Activated CD8-positive, alpha-beta memory T cell treated with anti-CD3 and anti-CD28 coated beads for 1 hour (primary cell): ENCODE measurements at places on chromosomes 16 and 17.
A peak's percentile ranks its signal among the peaks of the same experiment; 100 is the strongest.

GRCh38 chr16:28035866-28036393, 27.6 kb downstream of the GSG1L start:
- DNase-seq, result no peak

- no peak for DNase-seq
Measured at GRCh38 chr16:85853547-85854545, 45.1 kb upstream of the IRF8 start.

DNA sequence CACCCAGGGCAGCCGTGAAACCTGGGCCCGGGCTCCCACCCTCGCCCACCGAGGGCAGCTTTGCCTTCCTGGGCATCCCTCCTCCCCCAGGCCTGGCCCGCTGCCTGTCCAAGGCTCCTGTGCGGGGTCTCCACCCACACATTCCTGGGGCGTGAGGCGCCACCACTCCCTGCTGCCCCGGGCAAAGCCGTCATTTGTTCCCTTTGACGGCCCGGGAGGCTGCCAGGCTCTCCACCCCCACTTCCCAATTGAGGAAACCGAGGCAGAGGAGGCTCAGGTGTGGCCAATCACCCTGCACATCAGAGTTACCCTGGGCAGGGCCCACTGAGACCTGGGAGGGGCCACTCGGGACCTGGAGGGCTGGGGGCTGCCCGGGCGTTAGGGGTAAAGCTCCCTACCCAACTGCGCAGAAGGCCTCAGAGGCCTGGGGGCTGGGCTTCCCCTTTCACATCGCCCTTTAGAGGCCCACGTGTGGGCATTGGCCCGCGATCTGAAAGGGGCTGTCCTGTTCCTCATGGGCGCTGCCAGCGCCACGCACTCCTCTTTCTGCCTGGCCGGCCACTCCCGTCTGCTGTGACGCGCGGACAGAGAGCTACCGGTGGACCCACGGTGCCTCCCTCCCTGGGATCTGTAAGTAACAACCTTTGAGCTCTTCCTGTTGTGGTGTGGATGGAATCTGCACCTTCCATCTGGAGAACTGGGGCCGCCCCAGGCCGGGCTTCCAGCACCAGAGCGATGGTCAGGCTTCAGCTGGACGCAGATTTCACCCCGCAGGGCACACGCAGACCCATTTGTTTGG, at the start of gene MSLN:
MSLN (plus strand) TSS at position 190 of the 799 bp plus-strand sequence. CDS start 1,947 bp downstream, outside the sequence.
- no peak for DNase-seq

DNA sequence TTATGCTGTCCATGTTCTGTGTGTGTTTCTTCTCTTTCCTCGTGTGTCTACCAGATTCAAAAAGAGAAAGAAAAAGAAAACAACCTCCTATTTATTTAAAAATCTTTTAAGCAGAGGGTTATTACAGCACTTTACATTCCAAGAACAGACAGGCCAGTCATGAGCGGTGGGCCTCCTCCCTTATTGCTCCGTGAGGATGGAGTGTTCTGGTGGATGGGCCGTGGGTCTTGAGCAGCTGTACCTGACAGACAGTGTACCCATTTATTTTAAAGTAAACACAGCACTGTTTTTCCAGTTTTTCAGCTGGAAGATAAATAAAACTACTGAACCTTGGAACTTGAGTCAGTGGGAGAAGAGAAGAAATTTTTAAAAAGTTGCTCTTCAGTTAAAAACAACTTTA, 52.4 kb downstream of the WWP2 start:
- no peak for DNase-seq

DNA sequence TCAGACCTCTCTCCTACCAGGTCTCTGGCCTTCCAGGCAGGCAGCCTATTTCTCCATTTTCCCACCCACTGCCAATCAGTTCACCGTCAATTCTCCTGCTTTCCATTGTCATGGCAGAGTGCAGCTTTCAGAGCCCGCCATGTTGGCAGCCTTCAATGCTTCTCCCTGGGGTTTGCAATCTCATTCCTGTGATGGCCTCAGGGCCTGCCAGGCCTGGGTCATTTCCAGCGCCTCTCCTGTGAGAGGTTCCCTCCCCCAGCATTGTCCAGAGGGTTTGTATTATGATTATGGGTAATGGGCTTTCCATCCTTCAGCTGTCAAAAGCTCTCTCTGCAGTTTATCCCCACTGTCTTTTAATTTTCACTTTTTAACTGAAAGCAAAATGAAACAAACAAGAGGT, 716.6 kb upstream of the CDH8 start:
- DNase-seq, result no peak

- DNase-seq, result no peak
Measured at GRCh38 chr16:56847173-56847910, 17.7 kb upstream of the SLC12A3 start.

DNA sequence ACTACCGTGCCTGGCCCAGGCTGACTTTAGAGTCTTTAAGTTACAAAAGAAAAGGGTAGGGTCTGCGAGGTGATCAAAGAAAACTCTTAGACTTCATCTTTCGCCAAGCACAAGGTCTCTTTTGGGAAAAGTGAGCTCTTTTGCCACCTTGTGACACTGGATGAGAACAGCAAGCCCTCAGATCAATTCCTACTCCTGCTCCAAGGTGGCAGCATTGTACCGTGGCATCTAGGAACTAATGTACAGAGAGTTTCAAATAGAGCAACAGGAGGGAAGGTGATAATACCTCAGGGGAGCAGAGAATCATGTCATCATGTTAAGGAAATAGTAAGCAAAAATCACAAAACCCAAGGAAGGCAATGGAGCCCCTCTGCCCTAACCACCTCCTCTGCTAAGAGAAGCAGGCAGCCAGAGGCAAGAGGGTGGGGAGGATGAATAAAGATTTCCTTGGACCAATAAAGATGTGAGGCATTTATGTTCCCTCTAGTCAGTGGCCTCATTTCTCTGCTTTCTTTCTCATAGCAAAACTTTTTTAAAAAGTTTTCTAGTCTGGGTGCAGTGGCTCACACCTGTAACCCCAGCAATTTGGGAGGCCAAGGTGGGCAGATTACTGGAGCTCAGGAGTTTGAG, 2.1 kb upstream of the C17orf78 start:
- peak; percentile 17 for DNase-seq

GRCh38 chr17:75518201-75518600, 1.9 kb downstream of the TSEN54 start:
- DNase-seq, result no peak

DNA sequence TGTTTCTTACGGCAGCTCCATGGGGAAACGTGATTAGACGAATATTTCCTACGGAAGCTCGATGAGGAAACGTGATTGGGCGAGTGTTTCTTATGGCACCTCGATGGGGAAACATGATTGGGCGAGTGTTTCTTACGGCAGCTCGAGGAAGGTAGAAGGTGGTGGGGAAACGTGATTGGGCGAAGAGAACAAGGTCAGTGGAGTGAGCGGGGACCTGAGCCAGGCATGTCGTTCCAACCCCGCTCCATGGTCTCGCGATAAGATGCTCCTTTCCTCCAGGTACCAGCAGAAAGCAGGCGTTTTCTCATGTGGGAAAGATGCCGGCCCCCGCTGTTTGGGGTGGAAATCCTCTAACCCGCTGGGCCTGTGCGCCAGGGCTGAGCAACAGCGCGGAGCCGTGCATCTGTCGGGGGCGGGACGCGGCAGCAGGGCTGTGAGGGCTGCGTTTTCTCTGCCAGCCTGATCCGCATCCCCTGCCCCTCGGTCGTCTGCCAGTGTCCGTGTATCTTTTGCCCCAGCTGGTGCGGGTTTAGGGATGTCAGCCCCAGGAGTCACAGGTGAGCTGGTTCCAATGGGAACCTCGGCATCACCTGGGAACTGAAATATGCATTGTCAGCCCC, 25.6 kb upstream of the DOC2B start:
- no peak for DNase-seq

DNA sequence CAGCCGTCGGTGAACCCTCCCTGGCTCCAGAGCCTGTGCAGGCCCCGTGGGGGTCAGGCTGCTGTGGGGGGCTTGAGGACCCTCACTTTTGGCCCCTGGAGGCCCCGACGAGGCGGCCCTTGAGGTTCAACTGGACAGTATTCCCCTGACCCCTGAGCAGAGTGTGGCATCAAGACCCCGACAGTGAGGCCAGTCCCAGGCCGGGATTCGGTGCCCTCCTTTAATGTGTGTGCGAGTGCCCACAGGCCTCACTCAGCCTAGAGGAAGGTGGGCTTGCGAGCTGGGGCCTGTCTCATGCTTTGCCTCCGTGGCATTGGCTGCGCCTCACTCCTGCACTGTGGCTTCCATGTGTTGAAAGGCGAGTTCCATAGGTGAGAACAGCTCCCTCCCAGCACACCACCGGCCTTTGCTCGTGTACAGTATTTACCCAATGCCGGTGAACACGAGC, 94.5 kb downstream of the METRNL start:
- DNase-seq, result no peak

- DNase-seq, result no peak
Measured at GRCh38 chr17:44914148-44914547, 1.2 kb downstream of the GFAP start.

GRCh38 chr16:75099738-75100602, 16.6 kb downstream of the LDHD start:
- no peak for DNase-seq

GRCh38 chr17:65064452-65065019, 8.0 kb upstream of the GNA13 start:
- DNase-seq, result no peak

DNA sequence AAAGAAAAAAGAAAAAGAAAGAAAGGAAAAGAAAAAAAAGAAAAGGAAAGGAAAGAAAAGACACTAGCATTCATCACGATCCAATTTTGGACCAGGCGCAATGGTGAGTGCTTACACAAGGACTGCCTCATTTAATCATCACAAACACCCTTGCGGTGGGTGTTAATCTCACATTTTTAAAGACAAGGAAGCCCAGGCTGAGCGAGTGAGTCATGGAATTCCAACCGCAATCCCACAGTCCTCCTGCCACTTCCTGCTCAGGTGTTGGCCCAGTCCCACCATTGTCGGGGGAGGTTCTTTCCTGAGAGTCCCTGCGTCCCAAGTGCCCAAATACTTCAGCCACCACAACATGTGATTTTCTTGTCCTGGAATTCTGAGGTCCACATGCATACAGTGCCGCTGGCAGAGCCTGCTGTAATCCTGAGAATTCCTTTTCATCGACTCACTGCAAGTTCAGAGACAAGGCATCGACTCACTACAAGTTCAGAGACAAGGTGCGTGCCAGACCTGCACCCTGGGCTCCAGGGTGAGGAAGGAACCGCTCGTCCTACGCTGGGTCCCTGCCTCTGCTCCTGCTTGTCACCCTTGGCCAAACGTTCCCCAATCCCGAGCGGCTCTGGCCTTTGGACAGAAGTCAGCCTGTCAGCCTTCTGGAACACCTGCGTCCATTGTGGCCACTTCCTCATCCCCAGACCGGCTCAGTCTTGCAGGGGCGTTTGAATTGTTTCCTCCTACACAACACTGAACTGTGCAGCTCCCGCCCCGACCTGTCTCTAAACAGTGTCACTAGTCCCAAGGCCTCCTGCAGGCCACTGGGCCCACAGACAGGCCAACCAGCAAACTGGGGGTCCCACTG, 5.8 kb downstream of the ZG16B start:
- DNase-seq, result no peak

- DNase-seq, result no peak
Measured at GRCh38 chr16:11183035-11183812, 72.8 kb downstream of the SOCS1 start.

DNA sequence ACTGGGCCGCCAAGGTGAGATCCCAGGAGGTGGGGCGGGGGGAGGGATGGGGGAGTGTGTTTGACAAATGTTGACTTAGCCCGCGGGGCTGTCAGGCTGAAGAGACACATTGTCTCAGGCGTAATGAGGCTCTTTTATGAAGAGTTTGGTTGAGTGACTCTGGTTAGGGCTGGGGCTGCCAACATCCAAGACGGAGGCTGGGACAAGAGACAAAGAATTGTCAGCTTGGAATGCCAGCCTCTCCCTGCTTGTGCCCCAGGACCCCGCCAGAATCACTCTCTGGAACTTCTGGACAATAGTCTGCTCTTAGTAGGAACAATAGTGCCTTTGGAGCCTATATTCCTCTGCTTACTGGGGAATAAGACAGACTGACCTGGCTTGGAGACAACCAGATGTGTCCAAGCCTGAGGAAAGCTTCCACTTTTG, 24.0 kb downstream of the PCTP start:
- no peak for DNase-seq

DNA sequence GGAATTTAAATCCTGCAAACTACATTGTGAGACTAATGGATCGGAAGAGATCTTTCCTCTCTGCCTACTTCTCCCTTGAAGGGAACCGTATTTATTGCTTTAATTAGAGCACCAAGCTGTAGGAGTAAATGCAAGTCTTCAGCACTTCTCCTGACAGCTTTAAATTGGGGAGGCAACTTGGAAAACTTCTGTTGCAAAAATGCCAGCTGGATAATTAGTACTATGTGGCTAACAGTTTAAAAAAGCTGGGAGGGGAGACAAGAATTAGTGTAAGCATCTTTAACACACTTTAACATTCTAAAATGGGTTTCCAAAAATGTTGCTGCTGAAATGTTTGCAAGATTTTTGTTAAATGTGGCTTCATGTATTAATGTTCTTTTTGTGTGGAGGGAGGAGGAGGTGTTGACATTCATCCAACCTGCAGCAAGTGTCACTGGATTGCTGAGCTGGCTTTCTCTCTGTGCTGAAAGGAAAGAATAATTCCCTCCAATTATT, 108.5 kb downstream of the PCTP start:
- no peak for DNase-seq

GRCh38 chr16:70377782-70378181, 31.1 kb downstream of the DDX19A start:
- DNase-seq, result no peak

DNA sequence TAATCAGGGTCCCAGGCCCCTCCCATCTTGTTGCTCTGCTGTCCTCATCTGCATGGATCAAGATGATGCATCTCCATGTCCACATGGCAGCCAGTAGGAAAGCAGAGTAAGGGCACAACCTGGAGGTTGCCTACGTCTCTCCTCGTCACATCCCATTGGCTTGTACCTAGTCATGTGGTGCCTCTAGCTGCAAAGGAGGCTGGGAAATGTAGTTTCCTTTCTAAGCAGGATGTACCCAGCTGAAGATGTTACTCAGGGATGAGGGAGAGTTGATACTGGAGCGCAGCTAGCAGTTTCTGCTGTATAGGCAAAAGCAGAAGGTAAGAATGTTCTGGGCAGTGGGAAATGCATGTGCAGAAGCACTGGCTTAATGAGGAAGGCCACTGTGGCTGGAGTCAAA, 20.8 kb downstream of the ABCC1 start:
- DNase-seq, result no peak

DNA sequence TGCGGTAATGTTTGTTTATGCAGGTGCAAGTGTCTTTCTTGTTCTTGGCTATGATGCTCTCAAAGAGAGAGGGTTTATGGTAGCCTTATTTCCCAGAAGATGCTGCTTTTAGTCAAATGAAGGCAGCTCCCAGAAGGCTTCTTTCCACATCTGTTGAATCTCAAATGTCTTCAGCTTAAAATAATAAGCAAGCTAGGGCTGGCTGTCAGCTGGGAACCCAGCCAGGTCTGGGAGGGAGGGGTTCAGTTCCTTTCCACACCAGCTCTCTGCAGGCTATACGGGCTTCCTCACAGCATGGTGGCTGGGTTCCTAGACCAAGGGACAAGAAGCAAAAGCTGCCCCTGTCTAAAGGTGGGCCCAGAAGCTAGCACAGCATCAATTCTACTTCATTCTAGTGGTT, 47.4 kb upstream of the ATF7IP2 start:
- DNase-seq, result no peak
